ENCODE measurements at places on chromosomes 12 and 14.

DNA sequence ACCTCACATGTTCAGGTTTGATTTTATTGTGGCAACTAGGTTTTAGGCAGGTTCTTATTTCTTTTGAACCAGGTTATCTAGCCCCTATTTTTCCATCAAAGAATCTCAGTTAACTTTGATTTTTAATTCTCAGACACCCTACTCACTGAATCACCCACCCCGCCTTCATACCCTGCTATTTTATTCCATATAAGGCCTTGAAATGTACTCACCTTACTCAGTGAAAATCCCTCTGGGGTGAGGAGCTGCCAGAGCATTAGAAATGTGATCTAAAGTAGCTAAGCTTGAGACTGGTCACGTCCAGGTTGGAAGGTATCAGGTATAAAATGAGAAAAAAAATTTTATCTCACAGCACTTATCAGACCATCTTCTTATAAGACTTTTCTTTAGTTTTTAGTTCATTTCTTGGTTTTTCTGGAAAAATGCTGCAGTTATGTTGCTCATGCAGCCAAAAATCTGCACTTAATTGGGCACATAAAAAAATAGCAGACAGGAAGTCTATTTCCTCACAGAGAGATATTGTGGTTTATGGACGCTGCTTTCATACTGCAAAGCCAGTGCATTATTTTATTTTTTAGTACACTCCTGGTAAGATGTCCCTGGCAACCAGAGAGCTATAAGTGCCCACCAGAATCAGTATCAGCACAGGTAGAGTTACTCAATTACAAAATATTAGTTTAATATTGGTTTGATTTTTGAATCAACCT lies 101.5 kb upstream of the CCDC91 start:
- DNase-seq = no peak

DNA sequence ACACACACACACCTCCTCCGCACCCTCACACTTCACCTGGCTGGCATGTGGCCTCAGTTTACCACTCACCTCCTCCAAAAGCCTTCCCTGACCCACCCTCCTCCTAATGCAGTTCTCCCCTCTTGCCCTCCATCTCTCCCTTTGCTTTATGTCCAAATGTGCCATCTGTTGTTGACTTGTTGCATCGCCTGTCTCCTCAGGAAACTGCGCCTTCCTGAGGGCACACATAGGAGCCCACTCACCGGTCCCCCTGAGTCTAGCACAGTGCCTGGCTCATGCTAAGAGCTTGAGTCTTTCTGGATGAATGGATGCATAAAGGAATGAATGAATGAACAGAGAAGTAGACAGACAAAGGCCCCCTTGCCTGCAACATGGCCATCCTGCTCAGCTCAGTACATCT lies 34.0 kb downstream of the MVK start:
- DNase-seq = no peak

DNA sequence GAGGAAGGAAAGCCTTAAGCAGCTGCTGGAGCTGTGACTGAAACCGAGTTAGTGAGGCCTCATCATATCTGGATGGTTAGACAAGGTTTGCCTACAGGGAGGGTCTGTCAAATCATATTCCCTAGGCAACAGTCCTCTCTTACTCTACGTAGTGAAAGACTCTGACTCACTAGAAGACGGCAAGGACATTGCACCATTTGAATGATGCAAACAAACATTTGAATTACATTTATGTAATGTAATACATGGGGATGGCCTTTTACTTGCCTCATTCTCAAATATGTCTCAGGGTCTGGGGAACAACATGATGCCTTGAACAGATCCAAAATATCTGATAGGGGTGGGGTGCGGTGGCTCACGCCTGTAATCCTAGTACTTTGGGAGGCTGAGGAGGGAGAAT lies 29.8 kb upstream of the STRAP start:
- DNase-seq = no peak

DNA sequence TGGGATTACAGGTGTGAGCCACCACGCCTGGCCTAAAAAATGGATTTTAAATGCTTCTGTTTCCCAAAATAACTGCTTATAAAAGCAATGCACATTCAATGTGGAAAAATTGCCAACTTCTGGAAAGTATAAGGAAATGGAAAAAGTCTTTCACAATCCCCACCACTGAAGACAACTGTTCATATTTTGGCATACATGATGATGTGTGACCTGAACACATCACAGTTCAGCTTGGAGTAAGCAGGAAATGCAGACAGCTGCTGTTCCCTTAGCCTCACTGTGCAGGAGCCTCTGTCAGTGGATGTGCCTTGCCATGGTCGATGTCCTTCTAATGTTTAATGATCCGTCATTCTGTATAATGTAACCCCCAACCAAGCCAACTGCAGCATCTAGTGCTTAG lies 5.2 kb downstream of the MTERF2 start:
- no peak for DNase-seq

GRCh38 chr12:2291182-2291832 lies 238.5 kb downstream of the CACNA1C start:
- no peak for DNase-seq

All from NCI-H1092 (cell line).